ENCODE measurements at places on chromosomes 12 and 14.

DNA sequence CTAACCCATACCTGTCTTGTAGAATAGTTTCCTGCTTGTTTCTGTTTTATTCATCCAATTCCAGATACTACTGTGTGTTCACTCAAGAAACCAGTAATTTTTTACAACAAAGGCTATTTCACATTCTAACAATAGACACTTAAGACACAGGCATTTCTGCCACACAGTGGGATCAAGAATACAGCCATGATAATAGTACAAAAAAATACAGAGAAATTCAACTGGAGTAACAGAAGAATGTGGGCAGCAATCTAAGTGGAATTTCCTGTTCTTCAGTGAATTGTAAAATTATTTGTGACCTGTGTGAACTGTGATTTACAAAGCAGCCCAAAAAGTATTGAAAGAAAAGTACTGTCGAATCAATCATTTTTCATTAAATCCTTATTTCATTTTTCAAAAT is 282.9 kb downstream of the CCER1 start:
- no peak for DNase-seq

- DNase-seq: no peak
Measured at GRCh38 chr14:24960816-24961215, 89.1 kb downstream of the STXBP6 start.

GRCh38 chr12:69739287-69740191 is 879 bp downstream of the RAB3IP start:
- peak; percentile 49 for DNase-seq

DNA sequence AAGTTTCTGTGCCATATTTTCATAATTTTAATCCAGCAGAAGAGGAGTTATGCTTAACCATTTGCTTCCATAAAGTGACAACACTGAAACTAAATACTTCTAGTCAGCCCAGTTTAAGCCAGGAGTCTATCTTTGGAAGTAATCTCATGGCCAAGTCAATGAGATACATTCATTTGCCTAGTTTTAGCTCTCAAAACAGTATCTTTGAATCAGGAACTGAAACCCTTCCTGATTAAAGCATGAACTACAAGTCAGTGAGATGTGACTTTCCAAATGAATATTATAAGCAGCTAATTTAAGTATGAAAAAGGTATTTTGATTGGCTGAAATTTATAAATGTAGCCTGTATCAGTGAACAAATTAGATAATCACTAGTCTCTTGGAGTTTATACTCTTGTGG is 491.5 kb downstream of the SLC6A15 start:
- no peak for DNase-seq

DNA sequence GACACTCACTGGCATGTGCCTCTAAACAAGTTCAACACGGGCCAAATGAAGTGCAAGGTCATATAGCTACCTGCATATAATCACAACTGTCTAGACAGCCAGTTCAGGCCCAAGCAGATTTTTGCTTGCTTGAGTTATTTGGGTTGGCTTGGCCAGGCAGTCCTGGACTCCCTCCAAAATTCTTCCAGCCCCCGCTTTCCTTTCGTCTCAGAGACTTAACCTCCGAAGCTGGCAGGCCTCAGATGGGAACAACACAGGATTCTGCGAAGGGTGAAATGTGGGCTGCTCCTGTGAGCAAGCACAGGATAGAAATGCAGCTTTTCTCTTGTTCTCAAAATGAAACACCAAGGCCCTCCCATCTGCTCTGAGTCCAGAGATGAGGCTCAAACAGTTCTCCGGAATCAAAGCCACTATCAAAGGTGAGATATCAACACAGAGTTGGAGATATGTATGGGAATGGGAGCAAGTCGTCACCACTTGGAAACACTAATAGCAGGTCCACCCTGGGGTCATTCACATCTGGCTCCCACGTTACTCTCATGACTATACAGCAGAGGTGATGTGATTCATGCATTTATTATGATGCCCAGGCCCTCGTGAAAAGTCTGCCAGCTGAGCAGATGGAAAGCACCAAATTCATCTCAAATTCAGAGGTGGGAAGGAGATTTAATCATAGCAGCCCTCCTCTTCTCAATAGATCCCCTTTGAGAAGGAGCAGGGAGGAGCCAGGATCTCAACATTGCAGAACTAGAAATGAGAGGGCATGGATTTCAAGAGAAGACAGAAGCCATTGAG is 389.8 kb downstream of the NUAK1 start:
- no peak for DNase-seq

GRCh38 chr12:57456145-57456700 is 1.1 kb downstream of the INHBE start:
- DNase-seq: peak; percentile 89

GRCh38 chr12:104586351-104586919 is 129.7 kb downstream of the CHST11 start:
- no peak for DNase-seq

DNA sequence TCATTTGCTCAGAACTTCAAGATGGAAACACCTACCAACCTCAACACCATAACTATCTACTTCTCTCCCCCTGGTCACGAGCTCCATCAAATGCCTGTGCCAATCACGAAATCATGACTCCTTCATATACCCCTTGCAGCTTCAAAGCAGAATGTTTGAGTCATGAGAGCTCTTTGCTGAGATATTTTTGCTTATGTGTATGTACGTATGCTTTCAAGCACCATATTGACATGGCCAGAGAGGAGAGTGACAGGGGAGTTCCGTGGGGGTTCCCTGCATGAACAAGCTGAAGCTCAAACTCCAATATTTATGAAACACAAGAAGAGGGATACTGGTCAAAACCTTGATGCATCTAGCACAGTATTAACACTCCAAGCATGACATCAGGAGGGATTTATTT is 374.4 kb downstream of the DPF3 start:
- DNase-seq: no peak

- no peak for DNase-seq
Measured at GRCh38 chr12:122303068-122303467, 36.8 kb upstream of the VPS33A start.

- no peak for DNase-seq
Measured at GRCh38 chr12:180445-180844, 33.5 kb downstream of the SLC6A12 start.

- DNase-seq: no peak
Measured at GRCh38 chr14:24406416-24406815, 7.6 kb downstream of the NYNRIN start.

- DNase-seq: no peak
Measured at GRCh38 chr14:103830511-103831270, 16.7 kb downstream of the PPP1R13B start.

DNA sequence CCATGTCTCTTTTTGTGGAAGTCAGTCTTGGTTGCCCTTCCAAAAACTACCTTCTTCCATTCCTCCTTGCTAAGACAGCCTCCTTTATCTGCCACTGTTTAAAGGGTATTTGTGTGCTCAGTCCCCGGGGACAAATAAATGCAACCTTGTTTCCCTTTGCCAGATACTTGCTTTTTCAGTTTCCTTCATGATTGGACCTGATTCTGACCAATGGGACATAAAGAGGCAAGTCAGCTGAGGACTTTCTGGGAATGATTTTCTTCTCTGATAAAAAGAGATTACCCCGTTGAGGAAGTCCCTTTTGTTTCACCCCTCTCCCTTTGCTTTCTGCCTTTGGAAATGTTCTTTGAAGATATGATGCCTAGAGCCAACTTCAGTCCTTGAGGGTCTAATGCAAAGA is 7.4 kb upstream of the TUBA1B start:
- no peak for DNase-seq

DNA sequence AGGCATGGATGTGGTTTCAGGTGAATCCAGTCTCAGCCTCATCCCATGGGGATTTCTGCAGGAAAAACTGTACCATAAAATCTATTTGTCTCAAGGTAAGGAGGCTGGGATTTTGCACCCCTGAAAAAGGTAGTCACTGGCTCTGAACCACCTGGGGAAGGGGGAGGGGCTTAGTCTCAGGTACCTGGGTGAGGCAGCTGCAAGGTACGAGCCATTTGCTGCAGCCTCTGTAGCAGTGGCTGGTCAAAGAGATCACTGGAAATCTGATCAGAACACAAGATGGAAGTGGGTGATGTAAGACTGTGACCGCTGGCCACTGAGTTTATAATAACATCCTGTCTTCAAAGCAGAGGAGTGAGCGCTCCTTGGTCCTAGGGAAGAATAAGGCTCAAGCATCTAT is 209.9 kb upstream of the NOS1 start:
- no peak for DNase-seq

DNA sequence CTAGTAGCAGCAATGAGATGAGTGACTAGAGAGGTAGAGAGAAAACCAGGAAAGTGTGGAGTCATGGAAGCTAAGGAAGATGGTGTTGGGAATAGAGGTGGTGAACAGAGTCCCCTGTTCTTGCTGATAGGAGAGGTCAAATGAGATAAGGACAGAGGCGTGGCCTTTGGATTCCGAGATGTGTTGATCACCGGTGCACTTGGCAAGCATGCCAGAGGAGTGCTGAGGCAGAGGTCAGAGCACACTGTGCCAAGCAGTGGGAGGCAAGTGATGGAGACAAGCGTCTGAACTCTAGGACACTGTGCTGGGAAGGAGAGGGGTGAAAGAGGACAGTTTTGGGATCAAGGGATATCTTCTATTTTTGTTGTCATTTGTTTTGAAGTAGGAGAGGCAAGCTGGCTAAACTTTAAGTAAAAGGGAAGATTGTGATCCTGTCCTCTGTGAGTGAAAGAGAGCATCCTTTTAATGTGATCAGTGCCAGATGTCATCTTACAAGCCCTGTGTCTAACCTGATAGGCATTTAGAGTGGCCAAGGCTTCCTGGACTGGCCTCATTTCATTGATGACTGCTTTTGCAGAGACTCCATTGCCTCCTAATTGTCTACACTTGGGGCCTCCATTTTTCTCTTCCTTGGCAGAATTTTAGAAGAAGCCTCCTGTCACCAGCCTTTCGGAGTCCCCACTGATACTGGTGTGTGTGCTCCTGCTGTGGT is 336.4 kb downstream of the CACNA1C start:
- DNase-seq: no peak

DNA sequence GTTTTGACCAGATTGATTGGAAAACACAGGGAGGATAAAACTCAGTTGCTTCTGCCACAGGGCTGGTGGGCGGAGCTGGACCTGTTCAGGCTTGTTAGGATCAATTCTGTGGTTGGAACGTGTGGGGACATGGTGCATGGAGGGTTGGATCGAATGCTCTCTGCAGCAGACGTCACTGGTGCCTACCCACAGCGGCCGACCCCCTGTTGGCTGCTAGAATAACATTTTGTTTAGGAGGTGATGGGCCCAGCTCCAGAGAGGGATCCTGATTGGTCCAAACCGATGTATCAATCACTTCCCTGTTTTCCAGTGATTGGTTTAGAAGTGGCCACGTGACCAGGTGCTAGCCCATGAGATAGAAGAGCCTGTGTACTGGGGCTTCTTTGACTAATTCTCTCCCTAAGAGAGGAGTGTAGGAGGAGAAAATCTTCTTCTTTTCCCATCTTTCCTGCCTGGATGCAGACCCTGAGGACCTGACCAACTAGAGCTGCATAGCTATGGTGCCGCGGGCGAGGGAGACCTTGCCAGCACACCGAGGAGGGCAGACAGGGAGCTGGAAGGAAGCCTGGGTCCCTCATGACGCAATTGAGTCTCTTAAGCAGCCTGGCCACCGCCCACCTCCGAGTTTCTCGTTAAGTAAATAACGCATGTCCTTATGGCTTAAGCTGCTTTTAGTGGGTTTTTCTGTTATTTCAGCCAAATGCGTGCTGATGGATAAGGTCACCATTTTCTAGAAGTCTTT is 163.5 kb downstream of the AACS start:
- DNase-seq: no peak

- DNase-seq: no peak
Measured at GRCh38 chr12:116490471-116490870, 68.7 kb upstream of the MAP1LC3B2 start.

DNA sequence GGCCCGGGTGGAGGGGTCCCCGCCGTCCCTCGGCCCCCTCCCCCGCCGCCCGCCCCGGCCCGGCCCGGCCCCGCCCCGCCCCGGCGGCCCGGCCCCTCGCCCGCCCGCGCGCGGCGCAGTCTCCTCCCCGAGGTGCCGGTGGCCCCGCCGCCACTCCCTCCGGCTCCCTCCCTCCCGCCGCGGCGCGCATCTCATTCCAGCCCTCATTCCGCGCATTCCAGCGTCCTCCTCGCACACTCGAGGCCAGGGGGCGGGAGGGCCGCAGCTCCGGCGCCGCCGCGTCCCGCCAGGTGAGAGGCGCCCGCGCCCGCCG is at the start of gene TEAD4:
Gene TEAD4, plus strand, starts transcription at position 206 of the 313 bp plus-strand sequence.
- no peak for DNase-seq

GRCh38 chr12:6263931-6264330 is 46.6 kb upstream of the PLEKHG6 start:
- peak; percentile 5 for DNase-seq

- no peak for DNase-seq
Measured at GRCh38 chr12:119748497-119748896, 80.6 kb downstream of the PRKAB1 start.

- DNase-seq: no peak
Measured at GRCh38 chr14:101721951-101722661, 39.4 kb upstream of the PPP2R5C start.

- DNase-seq: no peak
Measured at GRCh38 chr12:65925626-65926025, 101.3 kb downstream of the HMGA2 start.

DNA sequence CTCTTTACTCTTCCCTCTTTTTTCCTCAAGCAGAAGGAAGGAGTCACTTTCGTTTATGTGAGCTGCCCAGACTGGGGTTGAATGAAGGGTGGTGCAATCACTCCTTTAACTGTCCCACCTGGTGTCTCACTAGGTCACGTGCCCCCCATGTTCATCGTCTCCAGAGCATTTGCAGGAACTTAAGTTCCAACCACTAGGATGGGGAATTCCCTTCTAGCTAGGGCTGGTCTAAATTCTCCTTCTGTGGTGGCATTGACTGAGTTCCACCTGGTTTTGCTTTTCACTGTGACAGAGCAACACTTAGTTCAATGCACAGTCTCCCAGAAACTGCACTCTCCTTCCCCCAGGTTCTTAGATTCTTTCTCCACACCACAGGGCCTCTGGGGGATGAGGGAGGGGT is 9.5 kb downstream of the FANCM start:
- DNase-seq: no peak

GRCh38 chr12:114069507-114069906 is 103.4 kb upstream of the RBM19 start:
- no peak for DNase-seq

DNA sequence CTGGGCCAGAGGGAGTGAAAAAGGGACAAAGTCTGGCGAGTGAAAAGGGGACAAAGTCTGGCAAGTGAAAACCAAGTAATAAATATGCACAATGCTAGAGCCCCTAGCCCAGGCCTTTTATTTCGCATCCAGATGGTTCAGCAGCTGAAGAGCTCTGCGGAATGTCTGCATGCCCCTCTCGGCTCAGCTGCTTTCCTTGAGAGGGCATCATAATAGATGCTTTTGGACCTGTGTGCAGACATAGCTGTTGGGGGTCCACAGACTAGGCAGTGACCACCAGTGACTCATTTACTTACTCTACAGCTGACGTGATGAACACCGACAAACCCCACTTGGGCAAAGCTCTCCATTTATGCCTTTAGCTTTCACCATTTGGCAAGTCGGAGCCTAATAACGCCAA is 4.3 kb downstream of the NIN start:
- peak; percentile 87 for DNase-seq

Data from NCI-H524 (cell line).